Stomach (tissue), 19 donors: ENCODE measurements at places on chromosomes 3 and 15. TPM values are rescaled to one million over a fixed set of nuclear protein-coding genes. Genes with fewer than 3 reads are reported as not detected.

Gene CELF6
- total RNA-seq, result 0.55 TPM

Gene FEZF2
- not detected for total RNA-seq

Gene PFN2
- total RNA-seq, result 51.3 TPM

Gene RBM6
- 151 TPM for total RNA-seq

GRCh38 chr3:196323016-196323415 lies 5.0 kb upstream of the DYNLT2B start:
- DNase-seq, result no peak
- no peaks in the 10 kb centered on the region for H3K27me3 ChIP-seq
- peaks cover 6% of the 10 kb centered on the region for H3K4me1 ChIP-seq
- no peak overlapping the region for H3K4me3 ChIP-seq

- DNase-seq, result no peak
- no peaks in the 10 kb centered on the region for H3K27me3 ChIP-seq
- peaks cover 98% of the 10 kb centered on the region for H3K36me3 ChIP-seq
- H3K4me3 ChIP-seq, result no peak overlapping the region
- H3K27ac ChIP-seq, result no peak overlapping the region
These were observed 36.4 kb downstream of the RLBP1 start for GRCh38 chr15:89184886-89185526.

DNA sequence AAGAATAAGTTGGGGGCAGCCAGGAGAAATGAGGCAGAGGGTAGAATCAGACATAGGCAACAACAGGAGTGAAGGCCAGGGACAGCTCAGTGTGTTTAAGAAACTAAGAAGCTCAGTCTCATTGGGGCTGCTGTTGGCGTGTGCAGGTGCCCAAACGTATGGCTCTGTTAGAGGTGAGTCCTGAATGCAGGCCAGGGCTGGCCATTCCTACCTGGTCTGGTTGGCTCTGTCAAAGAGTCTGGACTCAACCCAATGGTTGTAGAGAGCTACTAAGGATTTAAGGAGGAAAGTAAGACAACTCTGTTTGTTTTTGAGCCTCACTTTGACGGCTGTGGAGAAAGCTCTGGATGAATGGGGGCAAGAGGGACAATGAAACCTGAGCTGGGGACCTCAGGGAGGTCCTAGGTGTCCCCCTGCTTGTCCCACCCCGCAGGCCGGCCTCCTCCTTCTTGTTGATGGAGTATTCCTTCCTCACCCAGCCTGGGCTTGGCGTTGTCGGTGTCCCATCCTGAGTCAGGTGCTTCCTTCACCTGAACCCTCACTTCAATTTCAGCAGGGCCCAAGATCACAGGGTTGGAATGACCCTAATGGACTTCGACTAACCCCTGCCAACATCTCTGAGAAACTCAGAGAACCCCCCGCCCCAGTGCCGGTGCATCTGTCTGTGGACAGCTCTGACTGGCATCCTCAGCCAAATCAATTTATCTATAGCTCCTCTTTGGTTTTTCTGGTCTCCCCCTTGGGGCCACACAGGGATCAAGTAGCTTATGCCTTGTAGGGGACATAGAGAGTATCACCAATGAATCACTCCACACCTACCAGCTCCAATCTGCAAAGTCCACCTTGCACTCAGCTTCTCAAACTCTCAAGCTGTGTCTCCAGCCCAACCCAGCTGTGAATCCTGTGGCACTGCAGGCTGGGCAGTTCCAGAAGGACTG lies 8.3 kb downstream of the ITGA11 start:
- no peaks in the 10 kb centered on the region for H3K36me3 ChIP-seq
- no peak overlapping the region for H3K27ac ChIP-seq
- H3K4me1 ChIP-seq, result peaks cover 27% of the 10 kb centered on the region
- DNase-seq, result no peak
- H3K4me3 ChIP-seq, result no peak overlapping the region

DNA sequence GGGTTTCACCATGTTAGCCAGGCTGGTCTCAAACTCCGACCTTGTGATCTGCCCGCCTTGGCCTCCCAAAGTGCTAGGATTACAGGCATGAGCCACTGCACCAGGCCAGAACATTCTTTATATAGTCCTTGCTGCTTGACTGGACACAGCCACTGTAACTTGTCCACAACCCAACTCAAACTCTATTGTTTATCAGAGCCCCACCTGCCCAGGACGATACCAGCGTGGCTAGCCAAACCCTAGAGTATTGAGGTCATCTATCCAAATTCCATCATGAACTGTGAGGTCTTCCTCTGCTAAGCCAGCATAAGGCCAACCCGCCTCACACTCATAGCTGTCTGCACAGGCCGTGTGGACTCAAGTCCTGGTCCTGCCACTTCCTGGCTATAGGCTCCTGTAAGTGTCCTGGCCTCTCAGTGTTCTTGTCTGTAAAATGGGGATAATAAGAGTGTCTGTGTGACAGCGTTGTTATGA lies 63.9 kb downstream of the DAPK2 start:
- H3K4me1 ChIP-seq, result no peaks in the 10 kb centered on the region
- no peaks in the 10 kb centered on the region for H3K27me3 ChIP-seq
- no peak for DNase-seq
- no peaks in the 10 kb centered on the region for H3K36me3 ChIP-seq
- no peak overlapping the region for H3K27ac ChIP-seq

DNA sequence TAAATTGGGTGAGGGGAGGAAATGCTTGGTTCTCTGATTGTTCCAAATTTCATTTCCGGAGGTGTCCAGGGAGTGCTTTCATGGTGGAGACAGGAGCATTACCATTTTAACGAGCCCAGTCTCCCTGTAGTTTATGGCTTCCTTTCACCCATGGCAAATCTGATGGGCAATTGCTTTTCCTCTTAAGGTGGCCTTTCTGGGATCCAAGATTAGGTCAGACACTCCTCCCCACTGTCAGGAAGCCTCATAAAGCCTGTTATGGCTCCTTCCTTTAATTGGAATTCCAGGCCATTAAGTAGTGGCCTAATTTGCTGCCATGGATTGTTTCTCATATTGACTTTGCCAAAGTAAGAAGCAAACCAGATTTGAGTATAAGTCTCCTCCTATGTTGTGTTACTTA lies 157.8 kb downstream of the PDCD6IP start:
- H3K27ac ChIP-seq, result no peak overlapping the region
- H3K4me3 ChIP-seq, result no peak overlapping the region
- H3K4me1 ChIP-seq, result no peaks in the 10 kb centered on the region

- no peak overlapping the region for H3K4me3 ChIP-seq
- no peaks in the 10 kb centered on the region for H3K36me3 ChIP-seq
- no peak overlapping the region for H3K27ac ChIP-seq
- no peak for DNase-seq
These were observed 60.9 kb downstream of the IL12A start for GRCh38 chr3:160049565-160049964.

- no peaks in the 10 kb centered on the region for H3K36me3 ChIP-seq
- no peaks in the 10 kb centered on the region for H3K4me1 ChIP-seq
- DNase-seq, result no peak
- no peak overlapping the region for H3K4me3 ChIP-seq
- no peaks in the 10 kb centered on the region for H3K27me3 ChIP-seq
These were observed 106.0 kb upstream of the CCNL1 start for GRCh38 chr3:157265931-157266330.

- no peak overlapping the region for H3K27ac ChIP-seq
- no peak overlapping the region for H3K4me3 ChIP-seq
- DNase-seq, result no peak
- no peaks in the 10 kb centered on the region for H3K36me3 ChIP-seq
These were observed 36.6 kb upstream of the CHL1 start for GRCh38 chr3:159974-160373.

- H3K27ac ChIP-seq, result no peak overlapping the region
- H3K27me3 ChIP-seq, result peaks cover 5% of the 10 kb centered on the region
- no peaks in the 10 kb centered on the region for H3K36me3 ChIP-seq
- no peak for DNase-seq
These were observed 472.5 kb upstream of the WNT5A start for GRCh38 chr3:55959471-55960080.

DNA sequence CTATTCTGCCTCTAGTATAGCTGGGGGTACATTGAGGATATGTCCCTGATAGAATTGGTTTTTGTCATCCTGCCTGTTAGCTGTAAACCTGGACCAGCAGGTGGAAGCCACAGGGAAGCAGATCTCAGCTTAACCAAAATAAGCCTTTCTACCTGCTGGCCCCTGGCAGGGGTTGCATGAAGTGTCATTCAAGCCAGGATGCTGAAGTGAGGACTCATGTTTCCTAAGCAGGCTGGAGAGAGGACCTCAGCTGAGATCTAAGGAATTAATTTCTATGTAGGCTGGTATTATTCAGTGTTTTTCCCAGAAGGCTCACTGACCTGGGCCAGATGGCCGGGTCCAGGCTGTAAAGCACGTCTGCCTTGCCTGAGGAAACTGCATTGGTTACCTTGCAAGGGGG lies 128.9 kb downstream of the MEGF11 start:
- H3K27me3 ChIP-seq, result no peaks in the 10 kb centered on the region
- no peaks in the 10 kb centered on the region for H3K36me3 ChIP-seq
- no peak overlapping the region for H3K4me3 ChIP-seq
- H3K27ac ChIP-seq, result no peak overlapping the region
- no peaks in the 10 kb centered on the region for H3K4me1 ChIP-seq

DNA sequence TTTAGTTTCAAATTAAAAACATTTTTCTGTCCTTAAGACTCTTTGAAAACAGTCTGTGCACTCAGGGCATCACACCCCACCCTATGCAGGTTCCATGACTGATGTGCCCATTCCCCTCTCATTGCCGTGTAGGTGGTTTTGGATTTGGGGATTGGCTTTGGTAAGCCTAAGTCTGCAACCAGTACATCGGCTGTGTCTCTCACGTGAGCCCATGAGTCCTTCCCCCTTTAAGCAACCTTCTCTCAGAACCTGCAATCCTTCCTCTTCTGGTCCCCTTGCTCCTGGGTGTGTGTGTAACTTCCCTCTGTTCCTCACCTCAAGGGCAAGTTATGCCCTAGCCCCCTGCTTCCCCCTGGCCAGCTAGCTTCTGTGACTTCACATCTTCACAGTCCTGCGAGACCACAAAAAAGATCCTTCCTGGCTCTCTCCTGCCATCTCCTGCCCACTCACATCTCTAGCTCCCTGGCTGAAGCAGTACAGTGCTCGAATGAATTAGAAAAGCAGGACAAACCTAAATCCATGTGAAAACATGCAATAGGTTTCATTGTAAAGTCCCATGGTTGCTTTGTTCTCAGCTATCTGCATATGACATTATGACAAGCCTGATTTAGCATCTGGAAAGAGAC lies 126.7 kb downstream of the UACA start:
- H3K27me3 ChIP-seq, result no peaks in the 10 kb centered on the region
- no peak for DNase-seq
- H3K4me1 ChIP-seq, result peaks cover 5% of the 10 kb centered on the region
- H3K27ac ChIP-seq, result no peak overlapping the region
- H3K36me3 ChIP-seq, result no peaks in the 10 kb centered on the region

DNA sequence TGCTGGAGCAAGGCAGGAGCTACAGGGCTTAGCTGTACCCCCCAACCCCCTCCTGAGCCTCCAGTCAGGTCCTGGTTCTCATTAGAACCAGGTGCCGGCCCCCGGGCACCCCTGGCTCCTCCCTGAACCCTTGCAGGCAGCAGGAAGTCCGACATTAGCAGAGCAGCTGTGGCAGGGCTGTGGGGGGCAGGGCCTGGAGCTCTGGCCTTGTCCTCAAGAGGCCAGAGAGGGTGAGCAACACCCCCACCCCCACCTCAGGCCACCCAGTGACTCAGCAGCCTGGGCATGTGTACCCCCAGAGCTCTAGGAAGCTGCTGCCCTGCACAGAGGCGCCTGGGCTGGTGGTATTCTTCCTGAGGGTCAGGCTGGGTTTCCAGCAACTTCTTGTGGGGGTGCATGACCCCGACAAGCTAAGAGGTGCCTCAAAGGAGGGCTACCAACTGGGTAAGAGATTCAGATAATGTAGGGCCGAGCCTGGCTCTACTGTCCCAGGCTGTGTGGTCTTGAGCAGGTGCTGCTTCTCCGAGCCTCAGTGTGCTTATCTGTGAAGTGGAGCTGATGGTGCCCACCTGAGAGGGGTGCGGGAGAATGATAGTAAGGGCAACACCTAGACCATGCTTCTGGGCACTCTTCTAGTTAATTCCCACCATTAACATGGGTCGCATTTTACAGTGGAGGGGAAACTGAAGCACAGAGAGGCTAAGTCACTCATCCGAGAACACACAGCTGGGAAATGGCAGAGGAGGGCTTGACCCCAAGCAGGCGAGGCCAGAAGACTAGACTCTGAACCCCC lies 16.0 kb downstream of the H1-8 start:
- H3K4me3 ChIP-seq, result no peak overlapping the region
- peaks cover 80% of the 10 kb centered on the region for H3K36me3 ChIP-seq
- peaks cover 54% of the 10 kb centered on the region for H3K4me1 ChIP-seq
- DNase-seq, result no peak
- H3K27me3 ChIP-seq, result no peaks in the 10 kb centered on the region

DNA sequence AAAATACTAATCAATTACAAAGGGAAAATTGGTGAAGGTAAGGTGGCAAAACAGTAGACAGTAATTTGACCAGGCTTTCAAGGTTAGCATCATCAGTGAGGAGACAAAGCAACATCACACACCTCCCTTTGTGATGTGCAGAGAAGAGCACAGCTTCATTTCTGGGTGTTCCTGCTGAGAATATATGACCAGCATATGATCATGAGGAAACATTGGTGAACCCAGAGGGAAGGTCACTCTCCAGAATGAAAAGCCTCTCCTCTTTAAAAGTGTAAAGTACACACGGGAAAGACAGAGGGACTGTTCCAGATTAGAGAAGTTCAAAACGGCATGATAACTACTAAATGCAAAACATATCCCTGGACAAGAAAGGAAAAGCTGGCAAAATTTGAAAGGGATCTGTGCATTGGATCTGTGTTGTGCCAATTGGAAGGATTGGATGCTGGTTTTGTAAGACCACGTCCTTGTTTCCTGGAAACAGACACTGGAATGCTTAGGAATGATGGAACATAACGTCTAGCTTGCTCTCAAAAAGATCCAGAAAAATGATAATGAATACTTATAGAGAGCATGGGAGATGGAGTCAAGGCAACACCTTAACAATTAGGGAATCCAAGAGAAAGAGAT lies 80.6 kb upstream of the MITF start:
- H3K4me1 ChIP-seq, result no peaks in the 10 kb centered on the region
- no peak overlapping the region for H3K27ac ChIP-seq
- H3K36me3 ChIP-seq, result no peaks in the 10 kb centered on the region
- H3K4me3 ChIP-seq, result no peak overlapping the region

DNA sequence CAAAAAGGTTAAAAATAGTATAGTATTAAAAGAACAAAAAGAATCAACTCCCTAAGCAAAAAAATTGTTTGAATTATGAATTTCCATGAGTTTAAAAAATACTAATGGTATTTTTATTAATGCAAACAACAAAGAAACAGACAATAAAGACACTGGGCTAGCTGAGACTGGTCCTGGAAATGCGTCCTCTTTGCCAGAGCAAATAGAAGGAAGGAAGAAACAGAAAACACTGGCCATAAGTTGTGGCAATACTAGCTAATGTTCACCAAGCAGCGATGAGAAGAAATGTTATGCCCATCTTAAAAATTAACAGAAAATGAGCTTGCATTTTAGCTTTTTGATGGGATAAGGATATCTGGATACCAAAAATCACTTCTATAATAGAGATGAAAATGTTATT lies 88.6 kb downstream of the TBL1XR1 start:
- no peak for DNase-seq
- no peaks in the 10 kb centered on the region for H3K27me3 ChIP-seq
- H3K4me1 ChIP-seq, result peaks cover 91% of the 10 kb centered on the region
- H3K27ac ChIP-seq, result no peak overlapping the region

GRCh38 chr3:104717828-104718196 lies 648.9 kb upstream of the ALCAM start:
- H3K36me3 ChIP-seq, result no peaks in the 10 kb centered on the region
- DNase-seq, result no peak
- H3K4me3 ChIP-seq, result no peak overlapping the region
- no peak overlapping the region for H3K27ac ChIP-seq
- no peaks in the 10 kb centered on the region for H3K4me1 ChIP-seq
- H3K27me3 ChIP-seq, result no peaks in the 10 kb centered on the region
